ENCODE measurements at places on chromosomes 16 and 17.

- no peak for DNase-seq
These were observed 198.5 kb downstream of the CYLD start for GRCh38 chr16:50940275-50940854.

- no peak for DNase-seq
These were observed 22.4 kb upstream of the AQP8 start for GRCh38 chr16:25194273-25194878.

- DNase-seq: peak; percentile 22
These were observed 4.1 kb downstream of the IL4R start for GRCh38 chr16:27317738-27318391.

- peak; percentile 60 for DNase-seq
These were observed 259.0 kb downstream of the CPPED1 start for GRCh38 chr16:12544477-12545296.

DNA sequence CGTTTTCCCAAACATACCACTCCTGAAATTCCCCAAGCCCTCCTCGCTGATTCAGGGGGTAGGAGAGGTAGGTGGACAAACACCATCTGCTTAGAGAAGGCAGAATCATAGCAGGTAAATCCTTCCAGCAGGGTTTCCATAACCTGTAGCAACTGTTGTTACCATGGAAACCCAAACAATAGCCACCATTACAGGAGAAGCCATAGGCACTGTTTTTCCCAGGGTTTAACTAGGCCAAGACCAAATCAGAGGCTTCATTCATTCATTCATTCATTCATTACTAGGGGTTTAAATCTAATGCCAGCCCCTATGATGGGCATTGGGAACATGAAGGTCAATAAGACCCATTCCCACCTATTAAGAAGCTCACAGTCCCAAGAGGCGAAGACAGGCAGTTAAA is 25.5 kb upstream of the CIITA start:
- DNase-seq: no peak

DNA sequence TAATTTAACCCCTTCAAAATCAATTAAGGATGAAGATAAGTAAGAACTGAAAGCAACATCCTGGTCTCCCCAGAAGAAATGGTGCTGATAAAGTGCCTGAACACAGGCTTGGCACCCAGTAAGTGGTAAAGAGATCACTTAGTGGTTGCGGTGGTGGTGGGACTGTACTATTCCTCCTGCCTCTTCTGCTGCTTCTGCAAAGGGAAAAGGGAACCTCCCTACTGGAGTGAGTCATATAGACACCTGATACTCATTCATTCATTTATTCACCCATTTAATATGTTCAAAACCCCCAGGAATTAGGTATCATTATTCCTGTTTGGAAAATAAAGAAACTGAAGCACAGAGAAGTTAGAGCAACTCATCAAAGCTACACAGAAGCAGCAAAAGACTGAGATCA is 60.6 kb downstream of the CDYL2 start:
- DNase-seq: no peak

GRCh38 chr17:16486373-16487250 is 5.4 kb downstream of the LRRC75A start:
- DNase-seq: no peak

DNA sequence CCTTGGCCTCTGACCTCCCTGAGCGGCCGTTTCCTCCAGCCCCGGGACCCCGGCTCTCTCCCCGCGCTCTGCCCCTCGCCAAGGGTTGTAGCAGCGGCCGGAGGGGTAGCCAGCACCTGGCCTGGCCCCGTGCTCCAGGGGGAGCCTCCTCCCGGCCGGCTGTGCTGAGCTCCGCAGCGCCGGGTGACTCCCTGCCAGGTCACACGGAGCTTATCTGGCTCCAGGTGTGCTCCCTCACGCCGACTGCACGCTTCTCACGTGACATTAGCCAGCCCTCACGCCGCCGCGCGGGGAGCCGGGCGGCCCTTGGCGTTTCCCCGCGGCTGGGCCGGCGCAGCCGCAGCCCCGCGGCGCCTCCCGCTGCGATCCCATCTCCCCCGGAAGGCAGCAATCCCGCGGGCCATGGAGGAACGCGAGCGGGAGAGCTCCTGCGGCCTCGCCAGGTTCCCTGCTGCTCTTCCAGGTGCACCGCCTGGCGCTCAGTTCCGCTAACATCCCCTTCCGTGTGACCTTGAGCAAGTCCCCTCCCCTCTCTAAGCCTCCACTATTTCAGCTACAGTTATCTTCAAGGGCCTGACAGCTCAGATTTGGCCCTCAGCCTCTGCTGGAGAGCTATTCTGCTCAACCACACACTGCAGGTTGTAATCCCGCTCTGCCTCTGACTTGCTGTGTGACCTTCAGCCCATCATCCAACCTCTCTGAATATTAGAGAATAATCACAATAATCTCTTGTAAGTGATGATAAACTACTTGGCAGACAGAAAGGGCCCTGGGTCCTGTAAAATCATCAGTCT is 3.4 kb downstream of the MYO18A start:
- DNase-seq: peak; percentile 78

DNA sequence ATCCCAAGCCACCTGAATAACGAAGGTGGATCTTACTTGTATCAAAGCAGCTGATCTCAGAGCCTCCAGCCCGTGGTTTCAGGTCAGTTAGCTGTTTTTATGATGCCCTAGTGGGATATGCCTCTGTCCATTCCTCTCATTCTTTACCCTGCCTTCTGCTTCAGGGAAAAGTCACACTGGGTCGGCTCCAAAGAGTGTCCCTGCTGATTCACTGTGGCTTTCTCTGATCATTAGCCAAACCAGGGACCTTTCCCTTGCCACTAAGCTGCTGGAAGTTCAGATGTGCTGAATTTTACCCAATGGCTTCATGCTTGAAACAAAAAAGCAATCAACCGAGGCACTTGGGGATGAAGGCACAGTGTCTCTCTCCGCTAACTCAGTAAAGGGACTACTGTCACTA is 170.2 kb upstream of the SALL1 start:
- DNase-seq: no peak

GRCh38 chr16:1493746-1494094 is 560 bp downstream of the TELO2 start:
- DNase-seq: peak; percentile 27

- no peak for DNase-seq
These were observed 5.5 kb upstream of the SLC7A5 start for GRCh38 chr16:87874639-87875427.

DNA sequence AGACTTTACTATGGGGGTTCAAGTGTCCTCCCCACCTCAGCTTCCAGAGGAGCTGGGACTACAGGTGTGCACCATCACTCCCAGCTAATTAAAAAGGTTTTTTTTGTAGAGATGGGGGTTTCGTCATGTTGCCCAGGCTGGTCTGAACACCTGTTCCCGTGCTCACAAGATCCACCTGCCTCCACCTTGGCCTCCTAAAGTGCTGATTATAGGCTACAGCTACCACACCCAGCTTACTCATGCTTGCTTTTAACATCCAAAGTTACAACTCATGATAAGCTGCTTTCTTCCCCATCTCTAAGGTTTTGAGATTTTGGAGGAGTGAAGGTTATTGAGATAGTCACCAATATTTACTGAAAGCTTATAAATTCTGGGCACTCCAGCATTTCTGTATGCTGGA is 2.6 kb downstream of the NUP88 start:
- DNase-seq: no peak

DNA sequence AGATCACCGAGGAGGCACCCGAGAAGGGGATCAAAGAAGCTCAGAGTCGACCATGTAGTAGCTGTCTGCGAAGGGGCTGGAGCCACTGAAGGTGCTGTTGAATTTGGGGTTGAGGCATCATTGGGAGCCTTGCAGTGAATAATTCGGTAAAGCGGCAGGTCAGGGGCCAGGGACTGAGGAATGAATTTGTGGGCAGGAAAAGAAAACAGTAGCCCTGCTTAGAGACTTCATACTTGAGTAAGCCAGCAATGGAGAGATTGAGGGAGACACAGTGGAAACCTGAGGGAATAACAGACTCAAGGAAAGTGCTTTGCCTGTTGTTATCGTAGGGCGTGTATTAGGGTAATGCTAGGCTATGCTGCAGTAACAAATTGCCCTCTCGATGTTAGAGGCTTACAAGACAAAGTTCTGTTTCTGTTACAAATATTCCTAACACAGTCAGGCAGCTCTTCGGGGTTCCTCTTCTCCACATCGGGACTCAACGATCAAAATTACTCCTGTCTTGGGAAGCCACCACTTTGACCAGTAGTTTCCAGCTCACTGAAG is 13.4 kb upstream of the HERPUD1 start:
- no peak for DNase-seq

- DNase-seq: no peak
These were observed 164.6 kb downstream of the CPPED1 start for GRCh38 chr16:12639044-12639443.

DNA sequence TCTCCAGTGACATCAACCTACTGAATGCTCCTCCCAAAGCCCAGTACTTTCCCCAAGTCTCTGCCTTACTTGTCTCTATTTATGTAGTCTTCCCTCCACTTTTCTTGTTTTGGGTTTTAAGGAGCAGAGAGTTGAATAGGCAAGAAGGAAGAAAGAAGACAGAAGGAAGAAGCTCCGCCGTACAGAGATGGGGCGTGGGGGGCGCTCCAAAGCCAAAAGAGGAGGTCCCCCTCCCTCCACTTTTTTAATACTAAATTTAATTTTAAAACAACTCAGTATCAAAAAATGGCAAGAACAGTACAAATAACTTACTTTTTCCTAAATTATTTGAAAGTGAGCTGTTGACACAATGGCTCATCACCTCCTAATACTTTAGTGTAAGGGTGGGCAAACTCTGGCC is 4.6 kb downstream of the EFTUD2 start:
- no peak for DNase-seq

- DNase-seq: peak; percentile 33
These were observed 44.4 kb downstream of the MAP1LC3B start for GRCh38 chr16:87436225-87437172.

- DNase-seq: peak; percentile 75
These were observed at the start of gene AMFR for GRCh38 chr16:56425439-56425832. Gene AMFR, minus strand, starts transcription at chr16:56425545. Its CDS starts 218 bp downstream, at chr16:56425327.

DNA sequence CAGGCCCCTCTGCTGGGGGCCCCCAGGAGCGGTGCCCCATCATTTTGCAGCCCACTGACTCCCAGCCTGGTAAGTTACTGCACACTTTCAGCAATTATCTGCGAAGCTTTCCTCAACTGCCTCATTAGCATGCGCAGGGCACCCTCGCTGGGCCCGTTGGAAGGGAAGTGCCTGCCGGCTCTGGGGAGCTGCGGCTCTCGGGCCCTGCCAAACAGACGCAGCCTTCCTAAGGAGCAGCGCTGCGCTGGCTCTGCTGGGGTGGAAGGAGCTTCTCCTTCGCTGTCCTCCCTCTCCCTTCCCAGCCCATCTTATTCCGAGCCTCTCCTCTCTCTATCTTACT is 71.0 kb downstream of the RBBP6 start:
- DNase-seq: no peak

DNA sequence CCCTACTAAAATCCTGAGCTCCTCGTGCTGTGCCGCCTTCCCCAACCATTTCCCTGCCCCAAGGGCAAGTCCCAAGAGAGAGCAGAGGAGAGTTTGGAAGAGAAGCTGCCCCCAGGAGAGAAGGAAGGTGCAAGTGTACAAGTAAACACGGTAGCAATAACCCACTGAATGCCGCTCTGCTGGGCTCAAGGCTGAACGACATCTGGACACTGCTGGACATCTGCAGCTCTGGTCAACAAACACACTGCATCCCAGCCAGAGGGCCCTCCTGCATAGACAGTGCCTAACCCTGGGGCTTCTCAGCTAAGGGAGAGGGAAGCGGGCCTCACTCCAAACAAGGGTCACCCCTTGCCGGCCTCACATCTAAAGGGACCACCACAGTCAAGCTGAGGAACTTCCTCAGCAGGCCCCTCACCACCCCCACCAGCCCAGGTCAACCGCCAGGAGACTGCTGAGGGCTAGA is 12.7 kb downstream of the JUP start:
- no peak for DNase-seq

DNA sequence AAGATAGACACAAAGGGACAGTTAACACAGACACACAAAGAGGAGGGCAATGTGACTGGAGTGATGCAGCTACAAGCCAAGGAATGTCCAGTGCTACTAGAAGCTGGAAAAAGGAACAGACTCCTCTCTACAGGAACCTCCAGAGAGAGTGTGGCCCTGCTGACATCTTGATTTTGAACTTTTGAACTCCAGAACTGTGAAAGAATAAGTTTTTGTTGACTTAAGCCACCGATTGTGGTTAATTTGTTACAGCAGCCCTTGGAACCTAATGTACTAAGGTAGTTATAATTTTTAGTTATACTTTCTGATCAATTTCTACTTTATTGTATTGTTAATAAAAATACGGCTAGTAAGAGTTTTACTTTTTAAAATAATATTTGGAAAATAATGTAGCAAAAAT is 129.1 kb downstream of the MYO1D start:
- DNase-seq: no peak

GRCh38 chr17:82354804-82355308 is 4.2 kb upstream of the TEX19 start:
- no peak for DNase-seq

DNA sequence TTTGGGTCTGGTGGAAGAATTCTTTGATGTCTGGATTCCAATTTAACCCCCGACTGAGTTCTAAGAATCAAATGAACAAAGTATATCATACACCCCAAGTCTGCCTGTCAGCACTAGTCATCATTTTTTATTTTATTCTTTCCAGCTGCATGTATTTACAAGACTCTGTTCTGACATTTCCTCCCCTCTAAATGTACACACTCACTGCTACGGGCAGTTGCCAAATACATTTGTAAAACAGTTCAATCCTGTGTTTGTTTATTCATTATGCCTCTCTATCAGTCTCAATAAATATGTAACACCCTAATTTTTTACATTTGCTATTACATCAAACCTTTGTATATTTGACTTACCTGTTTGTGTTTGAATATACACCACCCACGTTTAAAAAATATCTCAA is 422.3 kb upstream of the PSMD7 start:
- no peak for DNase-seq

DNA sequence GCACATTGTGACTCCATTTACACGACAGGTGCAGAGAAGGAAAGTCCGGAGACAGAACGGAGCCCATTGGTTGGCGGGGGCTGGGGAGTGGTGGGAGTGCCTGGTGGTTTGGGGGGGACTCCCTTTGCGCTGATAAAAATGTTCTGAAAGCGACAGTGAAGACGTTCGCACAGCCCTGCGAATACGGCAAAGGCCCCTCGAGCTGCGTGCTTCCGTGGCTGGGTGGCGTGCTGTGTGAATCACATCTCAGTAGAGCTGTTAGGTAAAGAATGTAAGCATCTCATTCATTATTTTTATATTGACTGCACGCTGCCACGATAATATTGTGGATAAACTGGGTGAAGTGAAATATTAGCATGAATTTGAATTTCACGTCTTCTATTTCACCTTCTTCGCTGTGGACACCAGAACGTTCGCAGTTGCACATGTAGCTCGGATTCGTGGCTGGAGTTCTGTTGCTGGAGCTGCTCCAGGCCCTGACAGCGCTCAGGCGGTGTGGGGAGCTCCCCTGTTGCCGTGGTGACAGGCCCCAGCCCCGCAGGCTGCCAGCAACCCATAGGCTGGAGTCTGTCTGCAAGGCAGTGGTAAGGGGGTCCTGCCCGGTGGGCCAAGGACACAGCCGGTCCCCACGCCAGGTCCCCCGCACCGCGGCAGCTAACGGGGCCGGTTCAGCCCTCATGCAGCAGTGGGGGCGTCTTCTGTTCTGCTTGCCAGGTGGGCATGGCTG is 44.6 kb downstream of the SOX8 start:
- no peak for DNase-seq

DNA sequence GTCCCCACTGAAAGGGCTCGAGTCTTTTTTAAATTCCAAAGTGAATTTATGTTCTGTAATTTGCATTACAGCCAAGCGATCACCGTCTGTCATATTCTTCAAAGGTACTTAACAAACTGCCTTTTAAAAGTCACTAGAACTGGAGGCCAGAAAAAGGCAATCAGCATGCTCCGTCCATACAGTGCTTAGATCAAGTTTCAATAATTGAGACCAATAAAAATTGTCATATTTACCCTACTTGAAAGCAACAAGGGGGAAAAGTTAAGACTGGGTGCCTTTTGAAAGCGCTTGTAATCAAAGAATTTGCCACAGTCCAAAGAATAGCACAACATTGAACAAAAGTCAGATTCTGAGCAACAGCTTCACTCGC is 9.0 kb upstream of the ZFHX3 start:
- DNase-seq: no peak

All from CD4-positive, CD25-positive, alpha-beta regulatory T cell (primary cell).